ENCODE measurements at places on chromosomes 6 and 20.

- no peak for DNase-seq
Observed at GRCh38 chr6:117771403-117771802, 96.1 kb downstream of the NUS1 start.

- no peak for DNase-seq
Observed at GRCh38 chr6:161265975-161266374, 7.9 kb downstream of the AGPAT4 start.

GRCh38 chr20:45069261-45069660 lies 31.7 kb downstream of the KCNS1 start:
- DNase-seq: no peak

GRCh38 chr6:2168480-2168879 lies 76.9 kb downstream of the GMDS start:
- DNase-seq: peak; percentile 71

DNA sequence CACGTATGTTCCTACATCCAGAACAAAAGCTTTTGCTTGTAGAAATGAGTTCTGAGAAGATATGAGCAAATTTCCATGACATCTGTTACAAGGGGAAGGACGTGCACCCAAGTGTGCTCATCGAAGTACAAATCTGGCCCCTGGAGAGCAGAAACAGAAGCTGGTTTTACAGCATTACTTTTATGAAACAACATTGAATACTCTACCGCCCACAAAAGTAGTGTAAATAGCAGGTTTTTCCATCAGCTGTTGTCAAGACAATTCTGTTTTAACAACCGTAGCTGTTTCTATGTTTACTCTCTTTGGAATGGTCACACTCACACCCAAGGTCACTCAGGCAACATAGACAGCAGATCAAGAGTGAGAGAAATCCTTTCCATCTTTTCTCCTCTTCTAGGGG lies 114.2 kb upstream of the SSTR4 start:
- no peak for DNase-seq

GRCh38 chr20:45109634-45110033 lies 5.3 kb downstream of the WFDC5 start:
- DNase-seq: no peak

DNA sequence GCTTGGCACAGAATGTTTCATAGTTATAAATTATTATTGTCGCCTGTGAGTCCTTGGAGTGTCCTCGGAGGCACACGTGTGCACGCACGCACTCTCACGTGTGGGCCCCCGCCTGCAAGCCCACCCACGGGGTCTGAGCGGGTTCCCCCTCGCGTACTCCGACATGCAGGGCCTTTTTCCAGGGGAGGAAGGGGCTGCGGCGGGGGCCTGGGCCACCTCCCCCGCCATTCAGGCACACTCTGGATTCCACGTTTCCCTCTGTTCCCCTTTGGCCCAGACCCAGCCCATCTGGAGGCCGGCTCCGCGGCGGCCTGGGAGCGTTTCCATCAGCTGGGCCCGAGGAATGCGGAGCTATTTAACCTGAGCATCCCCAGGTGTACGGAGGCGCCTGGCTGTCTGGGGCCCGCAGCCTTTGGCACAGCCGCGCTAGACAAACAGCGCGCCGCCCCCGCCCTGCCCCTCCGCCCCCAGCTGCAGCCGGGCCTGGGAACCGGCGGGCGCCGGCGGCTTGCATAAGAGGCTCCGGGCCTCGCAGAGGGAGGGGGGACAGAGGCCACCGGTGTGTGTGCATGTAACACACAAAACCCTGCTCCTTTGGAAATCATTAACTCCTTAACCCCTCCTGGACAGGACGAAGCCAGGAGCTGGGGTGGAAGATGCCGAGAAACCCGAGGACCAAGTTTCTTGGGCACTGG lies 3.3 kb downstream of the ID1 start:
- DNase-seq: no peak

DNA sequence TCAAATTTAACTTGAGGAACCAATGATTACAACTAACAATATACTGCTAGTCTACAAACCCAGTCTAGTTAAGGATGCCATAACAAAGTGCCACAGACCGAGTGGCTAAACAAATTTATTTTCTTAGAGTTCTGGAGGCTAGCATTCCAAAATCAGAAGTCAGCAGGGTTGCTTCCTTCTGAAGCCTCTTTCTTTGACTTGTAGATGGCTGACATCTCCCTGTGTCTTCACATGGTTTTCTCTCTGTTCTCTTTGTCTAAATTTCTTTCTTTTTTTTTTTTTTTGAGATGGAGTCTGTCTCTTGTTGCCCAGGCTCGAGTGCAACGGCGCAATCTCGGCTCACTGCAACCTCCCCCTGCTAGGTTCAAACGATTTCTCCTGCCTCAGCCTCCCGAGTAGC lies 56.1 kb downstream of the NCOA3 start:
- DNase-seq: peak; percentile 47

- no peak for DNase-seq
Observed at GRCh38 chr6:89489078-89489477, 56.1 kb downstream of the ANKRD6 start.

DNA sequence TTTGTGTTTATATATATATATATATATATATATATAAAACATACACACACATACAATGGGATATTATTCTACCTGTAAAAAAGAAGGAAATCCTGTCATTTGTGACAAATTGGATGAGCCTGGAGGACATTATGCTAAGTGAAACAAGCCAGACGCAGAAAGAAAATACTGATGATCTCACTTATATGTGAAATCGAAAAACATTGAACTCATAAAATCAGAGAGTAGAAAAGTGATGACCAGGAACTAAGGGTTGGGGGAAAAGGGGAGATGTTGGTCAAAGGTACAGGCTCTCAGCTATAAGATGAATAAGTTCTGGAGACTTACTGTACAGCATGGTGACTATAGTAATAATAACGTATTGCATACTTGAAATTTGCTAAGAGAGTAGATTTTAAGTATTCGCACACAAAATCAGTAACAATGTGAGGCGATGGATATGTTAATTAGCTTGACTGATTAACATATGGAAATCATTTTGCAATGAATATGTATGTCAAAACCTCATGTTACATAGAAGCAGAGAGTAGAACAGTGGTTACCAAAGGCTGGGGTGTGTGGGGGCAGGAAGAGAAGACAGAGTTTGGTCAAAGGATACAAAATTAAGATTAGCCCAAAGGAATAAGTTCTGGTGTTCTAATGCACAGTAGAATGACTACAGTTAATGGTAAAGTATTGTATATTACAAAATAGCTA lies 92.3 kb upstream of the PHACTR1 start:
- no peak for DNase-seq

DNA sequence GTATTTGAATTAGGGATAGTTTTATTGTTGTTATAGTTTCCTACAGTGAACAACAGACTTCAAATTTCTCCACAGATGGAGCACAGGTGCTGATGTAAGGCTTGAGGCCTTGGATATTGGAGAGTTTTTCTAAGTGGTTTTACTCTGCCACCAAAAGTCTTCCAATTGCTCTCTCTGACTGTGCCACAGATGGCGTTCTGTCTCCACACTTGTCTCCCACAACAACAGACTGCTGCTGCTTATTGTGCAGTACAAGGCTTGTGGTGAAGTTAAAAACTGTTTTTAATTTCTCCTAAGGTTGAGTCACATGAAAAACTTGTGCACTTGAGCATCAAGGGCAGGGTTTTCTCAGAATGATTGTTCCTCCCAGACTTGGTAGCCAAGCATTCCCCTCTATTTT lies 460.9 kb upstream of the KHDRBS2 start:
- no peak for DNase-seq

DNA sequence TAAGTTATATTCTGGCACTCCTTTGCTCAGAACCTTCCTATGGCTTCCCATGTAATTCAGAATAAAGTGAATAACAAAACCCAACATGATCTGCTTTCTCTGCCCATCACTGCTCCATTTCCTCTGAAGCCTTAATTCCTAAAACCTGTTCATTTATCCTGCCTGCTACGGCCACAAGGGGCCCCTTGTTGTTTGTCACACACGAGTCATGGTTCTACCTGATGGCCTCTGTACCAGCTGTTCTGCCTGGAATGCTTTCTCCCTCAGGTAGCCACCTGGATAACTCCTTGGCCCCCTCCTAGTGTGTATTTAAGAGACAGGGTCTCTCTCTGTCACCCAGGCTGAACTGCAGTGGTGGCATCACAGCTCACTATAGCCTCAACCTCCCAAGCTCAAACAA lies 26.8 kb downstream of the ERGIC3 start:
- no peak for DNase-seq

- no peak for DNase-seq
Observed at GRCh38 chr6:13368079-13368730, 39.9 kb upstream of the TBC1D7 start.

DNA sequence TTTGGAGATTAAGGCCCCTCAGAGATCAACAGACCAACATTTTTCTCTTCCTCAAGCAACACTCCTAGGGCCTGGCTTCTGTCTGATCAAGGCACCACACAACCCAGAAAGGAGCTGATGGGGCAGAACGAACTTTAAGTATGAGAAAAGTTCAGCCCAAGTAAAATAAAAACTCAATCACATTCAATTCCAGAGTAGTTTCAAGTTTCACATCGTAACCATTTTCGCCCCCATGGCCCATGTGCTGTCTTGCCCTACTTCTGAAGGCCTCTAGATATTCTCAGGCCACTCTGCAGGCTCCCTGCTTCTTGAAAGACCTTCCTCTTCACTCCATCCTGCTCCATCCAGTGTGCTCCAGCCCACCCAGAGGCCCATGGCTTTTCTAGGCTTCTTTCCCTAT lies 4.2 kb downstream of the IL17A start:
- DNase-seq: no peak

DNA sequence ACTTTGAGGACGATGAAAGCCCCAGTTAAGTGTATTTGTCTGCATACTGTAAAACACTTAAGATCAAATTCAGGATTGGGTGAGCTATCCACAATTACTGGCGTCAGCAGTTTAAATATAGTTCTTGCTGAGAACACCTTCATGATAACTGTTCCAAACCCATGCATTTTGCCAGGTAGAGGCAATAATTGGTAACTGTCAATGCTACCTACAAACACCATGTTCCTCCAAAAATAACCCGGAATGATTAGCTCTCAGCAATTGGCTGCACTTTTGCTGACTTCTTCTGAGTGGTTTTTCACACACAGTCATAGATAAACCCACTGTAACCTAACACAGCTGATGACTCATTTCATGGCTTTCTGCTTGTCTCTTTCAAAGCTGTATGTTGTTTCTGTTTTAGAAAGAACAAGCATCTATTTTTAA lies 1358.6 kb upstream of the GJE1 start:
- peak; percentile 85 for DNase-seq

DNA sequence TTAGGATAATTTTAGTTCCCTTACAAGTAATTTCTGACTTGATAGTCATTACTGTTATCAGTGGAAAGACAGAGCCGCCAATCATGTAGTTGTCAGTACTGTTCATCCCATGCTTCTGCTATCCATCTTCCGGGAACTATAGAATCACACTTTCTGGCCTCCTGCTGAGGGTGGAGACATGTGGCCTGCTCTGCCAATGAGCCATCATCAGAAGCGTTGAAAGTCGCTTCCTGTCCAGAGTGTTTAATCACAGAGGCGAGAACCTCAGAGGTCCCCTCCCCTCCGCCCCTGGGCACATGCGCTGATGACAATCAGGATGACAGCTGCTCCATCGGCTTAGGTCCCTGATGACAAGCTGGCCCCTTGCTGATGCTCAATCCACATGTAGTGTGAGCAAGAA lies 3.0 kb downstream of the DDO start:
- DNase-seq: peak; percentile 45

DNA sequence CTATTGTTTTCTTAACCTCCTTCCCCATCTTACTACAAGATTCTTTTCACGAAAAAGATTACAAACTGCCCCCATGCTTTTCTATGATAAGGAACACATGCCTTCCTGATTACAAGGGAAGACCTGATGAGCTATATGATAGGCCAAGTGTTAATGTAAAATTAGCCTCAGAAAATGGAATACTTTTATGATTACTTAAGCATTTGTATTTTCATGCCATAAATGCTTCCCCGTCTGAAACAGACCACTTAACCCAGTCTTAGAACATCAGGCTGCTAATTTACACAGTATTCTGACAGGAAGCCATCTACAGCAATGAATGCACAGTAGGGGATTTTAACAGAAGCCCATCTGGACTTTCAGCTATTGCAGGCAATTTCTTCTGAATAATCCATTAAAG lies 274.9 kb downstream of the HAO1 start:
- peak; percentile 49 for DNase-seq

DNA sequence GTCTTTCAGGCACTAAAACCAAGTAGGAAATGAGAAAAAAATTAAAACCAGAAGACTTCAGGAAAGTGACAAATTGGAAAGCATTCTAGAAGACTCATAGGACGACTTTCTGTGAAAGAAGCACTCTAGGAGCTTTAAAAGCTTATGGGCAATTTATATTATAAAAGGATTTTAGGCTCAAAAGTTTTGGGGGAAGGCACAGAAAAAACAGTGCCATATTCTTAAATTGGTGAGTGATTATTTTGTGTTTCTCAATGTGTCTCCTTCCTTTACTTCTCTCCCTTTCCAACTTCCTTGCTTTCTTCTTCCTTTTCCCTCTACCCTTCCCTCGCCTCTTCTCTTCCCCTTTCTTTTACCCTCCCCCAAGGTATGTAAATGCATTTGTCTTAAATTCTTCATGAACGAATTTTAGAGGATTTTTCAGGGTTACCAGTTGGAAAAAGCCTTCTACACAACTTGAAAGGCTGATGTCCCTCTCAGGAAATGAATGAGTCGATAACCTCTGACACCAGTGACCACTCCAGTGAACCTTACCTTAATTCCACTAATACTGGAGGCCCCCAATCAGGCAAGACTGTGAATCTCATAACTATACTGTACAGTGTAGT lies 2.6 kb upstream of the LIN28B start:
- no peak for DNase-seq

DNA sequence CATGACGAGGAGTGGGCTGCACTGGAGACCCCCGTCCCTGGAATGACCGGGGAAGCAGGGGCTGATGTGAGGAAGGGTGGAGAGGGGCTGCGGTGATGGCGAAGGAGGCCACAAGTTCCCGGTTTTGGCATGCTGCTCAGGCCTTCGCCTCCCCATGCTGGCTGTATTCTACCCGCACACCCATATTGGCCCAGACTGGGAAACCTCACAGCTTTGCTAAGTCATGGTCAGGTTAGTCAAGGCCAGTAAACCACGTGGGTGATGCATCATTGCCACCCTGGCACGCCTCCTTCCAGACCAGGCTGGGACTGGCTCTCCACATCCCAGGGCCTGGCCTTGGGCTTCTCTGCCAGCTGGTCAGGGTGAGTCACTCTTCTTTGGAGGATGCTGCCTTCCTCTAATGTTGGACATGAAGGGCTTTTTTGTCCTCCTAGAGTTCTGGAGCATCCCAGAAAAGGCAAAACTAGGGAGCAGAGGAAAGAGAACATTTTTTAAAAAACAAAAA lies 53.8 kb downstream of the PCNA start:
- DNase-seq: peak; percentile 92
